Stimulated activated CD8-positive, alpha-beta memory T cell treated with anti-CD3 and anti-CD28 coated beads, Interleukin-7, amount 100 ng/mL, for 24 hours (primary cell): ENCODE measurements at places on chromosomes 2 and 18.

GRCh38 chr2:66536997-66537396 is 102.1 kb downstream of the MEIS1 start:
- no peak for DNase-seq

GRCh38 chr2:127389778-127390435 is 2.1 kb upstream of the MAP3K2 start:
- no peak for DNase-seq

DNA sequence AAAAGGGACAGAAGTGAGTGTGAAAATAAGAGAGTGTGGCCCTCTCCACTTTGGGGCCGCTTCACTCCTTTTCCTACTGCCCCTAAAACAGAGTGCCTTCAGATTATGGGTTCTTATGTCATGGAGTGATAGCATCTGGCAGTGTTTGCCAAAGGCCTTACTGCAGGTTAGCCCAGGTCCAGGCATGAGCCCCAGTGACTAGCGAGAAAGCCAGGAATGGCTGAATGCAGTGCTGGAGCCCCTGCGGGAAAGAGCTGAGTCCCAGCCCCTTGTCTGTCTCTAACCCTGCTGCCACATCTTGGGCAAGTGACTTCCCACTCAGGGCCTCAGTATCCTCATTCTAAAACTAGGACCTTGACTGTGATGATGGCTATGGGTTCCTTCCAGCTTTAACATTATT is 6.0 kb downstream of the IGFBP5 start:
- no peak for DNase-seq

DNA sequence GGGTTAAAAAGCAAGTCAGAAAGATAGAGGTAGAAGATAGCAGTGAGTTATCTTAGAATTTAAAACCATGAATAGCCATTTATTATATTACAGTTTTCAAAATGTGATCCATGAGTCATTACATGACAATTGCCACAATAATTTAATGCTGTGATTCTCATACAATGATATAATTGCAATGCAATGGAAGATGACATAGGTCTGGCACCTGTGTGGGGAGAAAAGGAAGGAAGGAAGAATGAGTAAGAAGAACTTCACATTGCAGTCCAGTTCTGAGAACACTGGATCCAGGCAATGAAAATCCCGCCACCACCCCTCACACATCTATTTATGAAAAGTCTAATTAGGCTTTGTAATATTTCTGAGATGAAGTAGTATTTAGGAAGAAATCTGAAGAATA is 738.1 kb upstream of the LINC00305 start:
- DNase-seq: no peak

DNA sequence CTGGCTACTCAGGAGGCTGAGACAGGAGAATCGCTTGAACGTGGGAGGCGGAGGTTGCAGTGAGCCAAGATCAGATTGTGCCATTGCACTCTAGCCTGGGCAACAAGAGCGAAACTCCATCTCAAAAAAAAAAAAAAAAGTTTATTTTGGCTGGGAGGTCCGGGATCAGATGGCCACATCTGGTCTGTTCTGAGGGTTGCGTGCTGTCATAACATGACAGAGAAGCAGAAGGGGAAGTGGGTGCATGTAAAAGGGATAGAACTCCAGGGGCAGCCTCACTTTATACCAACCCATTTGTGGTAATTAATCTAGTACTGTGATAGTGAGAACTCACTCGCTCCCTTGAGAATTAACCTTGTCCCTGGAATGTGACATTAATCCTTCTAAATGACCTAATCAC is 101.2 kb downstream of the PTPN4 start:
- no peak for DNase-seq

- no peak for DNase-seq
Measured at GRCh38 chr18:7593218-7593819, 26.2 kb downstream of the PTPRM start.

DNA sequence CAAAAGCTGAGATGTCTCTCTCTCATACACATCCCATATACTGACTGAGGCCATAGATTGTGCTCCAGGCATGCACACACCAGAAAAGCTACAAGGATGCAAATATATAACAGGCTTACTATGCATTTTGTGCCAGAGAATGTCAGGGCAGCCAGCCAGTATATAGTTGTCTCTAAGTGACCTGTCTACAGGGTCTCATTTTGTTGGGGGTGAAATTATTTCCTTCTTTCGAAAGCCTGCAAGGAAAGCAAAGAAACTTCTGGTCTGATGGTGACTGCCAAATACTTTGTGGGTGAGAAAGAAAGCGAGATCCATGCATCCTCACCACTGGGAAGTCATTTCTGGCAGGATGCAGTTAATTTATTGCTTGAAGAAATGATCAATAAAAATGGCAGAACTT is 70.2 kb downstream of the CDCA7 start:
- DNase-seq: no peak

DNA sequence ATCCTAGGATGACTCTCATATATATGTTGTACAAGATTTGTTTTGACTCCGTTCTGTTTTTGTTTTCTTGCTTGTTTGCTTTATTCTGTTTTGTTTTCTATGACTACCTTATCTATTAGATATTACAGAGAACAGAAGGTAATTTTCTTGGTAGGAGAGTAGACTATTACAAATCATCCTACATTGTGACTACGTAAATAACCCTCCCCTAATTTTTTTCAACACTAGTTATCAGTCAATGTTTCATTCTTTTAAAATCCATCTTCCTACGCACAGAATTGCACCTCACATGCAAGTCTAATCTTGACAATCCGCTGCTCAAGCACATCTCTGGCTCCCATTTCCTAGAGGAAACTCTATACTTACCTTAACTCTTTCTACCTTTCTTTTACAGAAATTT is 792.3 kb upstream of the PIK3C3 start:
- no peak for DNase-seq

- DNase-seq: no peak
Measured at GRCh38 chr18:10262566-10262965, 191.9 kb upstream of the APCDD1 start.

DNA sequence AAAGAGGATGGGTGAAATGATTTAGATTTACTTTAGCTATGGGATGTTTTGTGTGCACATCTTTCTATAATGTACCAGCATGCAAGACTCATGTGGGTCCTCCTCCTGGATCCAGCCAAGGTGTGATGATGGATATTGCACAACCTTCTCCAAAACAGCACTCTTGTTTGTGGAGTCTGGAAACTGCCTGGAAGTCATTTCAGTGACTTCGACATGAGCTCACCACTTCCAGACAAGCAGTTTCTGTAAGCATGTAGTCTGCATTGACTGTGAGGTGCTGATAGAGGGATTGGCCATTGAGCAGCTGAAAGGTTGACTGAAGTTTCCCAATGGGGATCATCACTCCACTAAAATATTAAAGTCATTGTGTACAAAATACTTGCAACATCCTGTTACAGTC is 154.0 kb downstream of the TRIB2 start:
- no peak for DNase-seq

- no peak for DNase-seq
Measured at GRCh38 chr18:8767340-8767739, 62.0 kb downstream of the MTCL1 start.

DNA sequence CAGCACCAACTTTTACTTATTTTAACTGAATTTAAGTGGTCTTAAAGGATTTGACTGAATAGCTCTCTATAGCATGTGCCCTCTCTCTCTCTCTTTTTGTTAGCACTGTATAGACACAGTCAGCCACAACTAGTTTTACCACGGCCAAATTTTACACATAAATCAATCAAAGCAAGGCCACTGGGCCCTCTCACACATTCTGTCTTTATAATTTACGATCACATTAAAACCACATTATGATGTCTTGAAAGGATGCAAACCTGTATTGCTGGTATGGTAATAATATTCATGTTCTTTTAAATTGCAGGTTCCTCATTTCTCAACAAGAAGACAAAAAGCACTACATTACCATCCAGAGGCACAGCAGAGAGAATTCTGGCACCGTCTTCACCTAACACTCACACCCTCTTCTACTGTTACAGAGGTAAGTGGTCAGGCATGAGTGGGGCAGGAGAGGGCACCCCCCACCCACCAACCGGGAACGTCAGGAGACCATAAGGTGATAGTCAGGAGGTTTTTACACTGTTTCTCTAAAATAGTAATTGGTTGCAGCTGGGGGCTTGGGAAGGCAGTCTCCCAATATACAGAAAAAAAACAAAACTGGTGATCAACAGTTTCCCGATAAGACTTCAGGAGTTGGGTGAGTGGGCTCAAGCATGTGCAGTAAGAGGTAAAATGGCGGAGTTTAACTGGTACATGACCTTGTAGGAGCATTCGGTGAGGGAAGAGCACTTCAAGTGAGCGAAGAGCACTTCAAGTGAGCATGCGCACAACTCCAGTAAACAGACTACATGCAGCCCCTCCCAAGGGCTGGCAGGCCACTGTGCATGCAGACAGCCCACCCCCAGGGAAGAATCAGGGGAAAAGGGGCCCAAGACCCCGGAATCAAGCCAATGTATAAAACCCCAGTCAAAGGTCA is 296.7 kb downstream of the PIEZO2 start:
- no peak for DNase-seq

DNA sequence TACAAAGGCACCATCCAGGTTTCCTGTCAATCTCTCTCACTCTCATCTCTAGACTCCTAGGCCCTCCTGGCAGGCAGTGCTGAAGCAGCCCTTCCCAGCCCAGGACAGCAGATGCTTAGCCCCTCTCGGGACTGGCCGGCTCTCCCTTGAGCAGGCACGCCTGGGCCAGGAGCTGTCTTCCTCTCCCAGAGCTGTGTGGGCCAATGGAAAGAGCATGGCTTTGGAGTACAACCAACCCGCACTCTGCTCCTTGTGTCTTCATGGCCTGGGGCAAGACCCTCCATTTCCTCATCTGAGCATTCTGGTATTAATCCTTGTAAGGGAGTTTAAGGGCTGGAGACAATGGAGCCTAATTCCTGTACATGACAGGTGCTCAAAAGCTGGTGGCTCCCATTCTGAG is 97.2 kb downstream of the CAPN13 start:
- DNase-seq: no peak

- DNase-seq: no peak
Measured at GRCh38 chr18:61553045-61553659, 219.9 kb downstream of the CDH20 start.

- DNase-seq: no peak
Measured at GRCh38 chr18:48886520-48887293, 64.1 kb downstream of the SMAD7 start.

DNA sequence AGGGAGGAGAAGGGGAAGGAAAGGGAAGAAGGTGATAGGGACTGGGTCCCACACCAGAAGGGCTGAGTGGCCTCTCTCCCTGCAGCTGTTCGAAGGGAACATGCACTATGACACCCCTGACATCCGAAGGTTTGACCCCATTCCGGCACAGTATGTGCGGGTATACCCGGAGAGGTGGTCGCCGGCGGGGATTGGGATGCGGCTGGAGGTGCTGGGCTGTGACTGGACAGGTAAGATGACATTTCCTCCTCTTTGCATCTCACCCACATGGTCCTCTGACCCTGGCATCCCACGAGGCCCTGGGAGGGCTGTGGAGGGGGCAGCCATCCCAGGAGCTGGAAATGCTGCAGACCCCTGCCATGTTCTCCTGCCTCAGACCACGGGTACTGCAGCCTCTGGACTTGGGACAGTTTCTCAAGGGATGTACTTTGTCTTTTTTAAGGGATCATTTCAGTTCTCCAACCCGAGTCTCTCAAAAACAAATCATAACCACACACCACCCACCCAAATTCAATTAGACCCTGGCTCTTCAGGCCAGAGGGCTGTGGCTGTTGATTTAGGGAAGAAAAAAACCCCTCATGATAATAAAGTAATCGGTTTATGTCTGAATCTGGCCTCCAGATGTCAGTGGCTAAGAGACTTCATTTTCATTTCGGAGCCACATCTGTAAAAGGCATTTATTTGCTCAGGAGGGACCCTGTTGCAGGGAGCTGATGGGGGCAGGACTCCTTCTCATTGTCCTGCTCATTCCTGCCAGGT is 63.5 kb downstream of the NRP2 start:
- no peak for DNase-seq

DNA sequence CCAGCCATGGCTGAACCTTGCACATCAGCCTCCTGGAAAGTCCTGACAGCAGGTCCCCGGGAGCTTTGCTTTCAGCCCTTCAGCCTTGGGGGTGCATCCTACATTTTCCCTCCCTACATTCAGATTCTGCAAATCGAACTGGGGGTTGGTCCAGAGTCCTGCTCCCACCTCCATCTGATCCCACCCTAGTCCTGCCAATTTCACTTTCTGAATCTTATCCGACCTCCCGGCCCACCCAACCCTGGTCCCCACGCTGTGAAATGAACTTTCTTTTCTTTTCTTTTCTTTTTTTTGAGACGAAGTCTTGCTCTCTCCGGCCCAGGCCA is 47.8 kb upstream of the ODC1 start:
- DNase-seq: no peak

DNA sequence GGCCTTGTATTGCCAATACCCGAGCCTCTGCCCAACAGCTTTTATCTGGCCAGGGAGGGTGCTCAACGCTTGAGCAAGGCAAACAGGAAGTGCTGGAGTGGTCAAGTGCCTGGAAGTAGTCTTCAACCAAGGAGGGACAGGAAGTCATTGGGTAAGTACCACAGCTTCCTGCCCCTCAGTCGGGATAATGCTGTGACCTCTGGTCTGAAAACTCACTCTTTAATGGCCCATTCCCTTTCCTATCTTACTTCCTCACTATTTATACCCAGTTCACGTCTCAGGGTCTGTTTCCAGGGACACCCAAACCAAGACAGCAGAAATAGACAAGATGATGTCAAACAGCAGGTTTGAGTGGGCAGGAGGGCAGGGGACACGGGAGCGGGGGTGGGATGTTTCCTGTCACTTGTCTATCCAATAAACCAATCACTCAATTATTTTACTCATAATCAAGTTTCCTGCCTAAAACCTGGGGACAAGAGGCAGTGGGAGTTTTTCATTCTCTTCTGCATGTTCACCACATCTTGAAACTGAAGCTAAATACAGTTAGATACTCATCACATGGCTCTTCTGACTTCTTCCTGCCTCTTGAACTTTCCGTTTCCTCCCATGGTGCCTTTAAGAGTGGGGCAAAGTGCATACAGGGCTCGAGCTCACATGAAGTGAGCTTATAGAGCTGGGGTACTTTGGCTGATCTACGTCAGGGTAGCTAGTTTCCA is 68.9 kb upstream of the CAB39 start:
- DNase-seq: no peak

DNA sequence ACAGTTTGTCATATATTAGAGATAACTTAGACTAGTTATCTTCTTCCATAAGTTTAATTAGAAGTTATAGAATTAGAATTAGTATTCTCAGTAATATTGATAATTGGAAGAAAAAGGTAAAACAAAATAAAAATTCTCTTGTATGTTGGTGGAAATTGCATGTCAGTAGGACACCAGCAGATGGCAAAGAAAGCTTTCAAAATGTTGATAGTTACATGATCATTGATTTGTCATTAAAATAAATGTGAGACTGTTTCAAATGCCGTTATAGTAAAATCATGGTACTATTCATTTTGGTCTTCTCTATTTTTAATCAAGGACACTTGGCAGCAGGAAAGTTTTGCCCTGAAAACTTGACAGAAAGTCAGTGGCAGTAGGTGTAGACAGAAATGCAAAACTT is 270.2 kb downstream of the TGIF1 start:
- DNase-seq: no peak

DNA sequence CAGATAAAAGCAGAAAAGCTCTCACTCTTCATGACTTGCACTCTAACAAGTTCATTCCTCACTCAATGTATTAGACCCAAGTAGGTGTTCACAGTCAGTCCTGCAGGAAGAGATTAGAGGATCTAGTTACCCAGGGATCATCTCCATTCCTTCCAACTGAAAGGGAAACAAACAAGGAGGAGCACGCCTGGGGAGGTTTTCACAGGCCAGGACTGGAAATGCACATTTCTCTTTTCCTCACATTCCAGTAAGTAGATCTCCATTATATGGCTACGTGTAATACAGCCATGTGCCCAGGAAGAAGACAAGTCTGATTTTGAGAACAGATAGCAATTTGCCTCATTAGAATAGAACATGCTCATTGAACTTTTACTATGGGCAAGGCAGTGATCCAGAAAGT is 1132.2 kb upstream of the FAM98A start:
- no peak for DNase-seq

GRCh38 chr18:670522-670921 is 13.1 kb downstream of the TYMS start:
- no peak for DNase-seq
